ENCODE measurements at places on chromosomes 11 and 22. TPM values are rescaled to one million over a fixed set of nuclear protein-coding genes. Genes with fewer than 3 reads are reported as not detected.

The ALG12 gene
- total RNA-seq, result 18.1 TPM

The GGT5 gene
- not detected for total RNA-seq

The MGAT3 gene
- total RNA-seq, result 0.12 TPM

The IGLL1 gene
- total RNA-seq, result not detected

The UCP3 gene
- 5.6 TPM for total RNA-seq

The CCDC89 gene
- not detected for total RNA-seq

The GALNT18 gene
- total RNA-seq, result not detected

Measured in CD4-positive, CD25-positive, alpha-beta regulatory T cell (primary cell).